ENCODE measurements at places on chromosomes 5 and 9.

- DNase-seq: no peak
Measured at GRCh38 chr5:134119720-134120119, 5.2 kb downstream of the TCF7 start.

GRCh38 chr5:90644132-90644531 is 85.5 kb downstream of the ADGRV1 start:
- no peak for DNase-seq

DNA sequence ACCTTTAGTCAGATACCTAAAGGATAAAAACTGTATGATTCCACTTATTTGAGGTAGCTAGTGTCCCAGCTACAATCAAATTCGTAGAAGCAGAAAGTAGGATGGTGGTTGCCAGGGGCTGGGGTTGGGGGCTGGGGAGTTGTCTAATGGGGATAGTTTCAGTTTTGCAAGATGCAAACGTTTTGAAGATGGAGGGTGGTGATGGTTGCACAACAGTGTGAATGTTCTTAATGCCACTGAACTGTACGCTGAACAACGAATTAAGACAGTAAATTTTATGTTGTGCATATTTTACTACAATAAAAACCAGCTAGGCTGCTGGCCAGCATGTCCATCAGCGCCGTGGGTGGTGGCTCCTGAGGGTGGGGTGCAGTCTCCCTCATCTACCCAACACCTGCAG is 137.8 kb downstream of the GADD45G start:
- DNase-seq: no peak

DNA sequence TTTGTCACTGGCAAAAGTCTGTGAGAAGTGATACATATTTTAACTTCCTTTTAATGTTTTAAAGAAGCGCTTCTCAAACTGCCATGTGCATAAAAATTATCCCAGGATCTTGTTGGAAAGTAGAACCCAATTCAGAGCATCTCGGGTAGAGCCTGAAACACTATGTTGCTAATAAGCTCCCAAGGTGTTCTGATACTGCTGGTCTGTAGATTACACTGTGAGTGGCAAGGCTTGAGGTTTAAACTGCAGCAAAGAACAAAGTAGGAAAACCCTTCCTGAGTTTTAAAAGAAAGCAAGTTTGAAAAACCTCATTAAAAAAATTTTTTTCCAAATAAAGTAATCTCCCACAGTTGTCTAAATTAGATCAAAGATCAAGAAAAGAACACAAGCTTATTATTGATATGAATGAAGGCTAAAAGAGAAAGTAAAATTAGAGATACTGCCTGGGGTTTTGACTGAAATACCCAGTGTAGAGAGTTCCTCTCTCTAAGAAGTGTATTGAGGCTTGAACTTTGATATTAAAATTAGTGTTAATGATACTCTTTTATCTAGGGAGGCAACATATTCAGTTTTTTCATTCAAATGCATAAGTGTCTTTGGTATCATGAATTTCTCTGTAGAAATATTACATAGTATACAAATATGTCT is 19.8 kb upstream of the JAK2 start:
- no peak for DNase-seq

GRCh38 chr9:82457891-82458290 is 469.3 kb downstream of the SPATA31D1 start:
- no peak for DNase-seq
